Stromal cell of bone marrow (primary cell): ENCODE measurements at places on chromosomes 1 and 21.

GRCh38 chr1:16173447-16174260, 17.8 kb upstream of the EPHA2 start:
- no peak for DNase-seq

DNA sequence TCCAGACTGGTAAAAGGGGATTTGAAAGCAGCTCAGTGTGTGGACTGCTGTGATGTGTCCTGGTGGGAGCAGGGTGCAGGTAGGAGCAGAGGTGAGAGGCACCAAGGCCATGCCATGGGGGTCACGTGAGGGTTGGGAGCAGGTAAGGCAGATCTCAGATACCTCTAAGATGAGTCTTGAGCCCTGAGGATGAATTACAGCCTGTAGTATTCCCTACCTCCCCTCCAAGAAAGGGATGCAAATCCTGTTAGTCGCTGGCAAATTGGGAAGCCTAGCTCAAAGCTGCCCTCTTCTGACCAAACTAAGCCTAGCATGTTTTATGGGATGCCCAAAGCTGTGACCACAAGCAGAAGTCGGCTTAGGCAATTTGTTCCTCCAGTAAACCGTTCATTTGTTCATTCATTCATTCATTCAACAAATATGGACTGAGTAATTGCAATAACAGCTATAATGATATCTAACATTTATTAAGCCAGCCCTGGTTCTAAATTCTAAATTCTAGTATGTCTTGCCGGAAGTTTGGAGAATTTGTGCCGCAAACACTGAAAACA, 3.9 kb upstream of the NUAK2 start:
- DNase-seq, result peak; percentile 61

DNA sequence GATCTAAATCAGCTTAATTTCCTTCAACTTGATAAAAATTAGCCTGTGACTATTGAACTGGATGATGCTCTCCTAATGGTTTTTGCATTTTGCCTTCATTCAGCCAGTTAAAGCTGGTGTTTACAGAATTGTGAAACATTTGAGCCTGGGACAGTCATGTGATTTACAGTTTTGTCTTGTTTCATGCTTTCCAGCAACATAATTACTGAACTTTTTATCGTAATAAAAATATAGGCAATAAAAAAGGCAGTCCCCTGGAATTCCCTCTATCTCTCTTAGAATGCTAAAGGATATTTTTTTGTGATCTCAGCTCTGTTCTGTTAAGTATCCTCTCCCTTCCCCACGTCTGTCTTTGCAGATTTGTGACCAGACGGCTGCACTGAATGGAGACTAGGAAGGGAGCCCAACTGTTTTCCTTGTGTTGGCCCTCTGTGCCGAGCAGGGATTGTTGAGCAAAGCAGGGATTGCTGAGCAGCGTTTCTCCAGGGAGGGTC, 70.3 kb upstream of the RGL1 start:
- peak; percentile 47 for DNase-seq

GRCh38 chr1:59703918-59704378, 110.8 kb upstream of the HOOK1 start:
- no peak for DNase-seq

GRCh38 chr1:47997289-47998200, at the start of gene TRABD2B:
Gene TRABD2B, minus strand, starts transcription at chr1:47997385.
- peak; percentile 59 for DNase-seq

DNA sequence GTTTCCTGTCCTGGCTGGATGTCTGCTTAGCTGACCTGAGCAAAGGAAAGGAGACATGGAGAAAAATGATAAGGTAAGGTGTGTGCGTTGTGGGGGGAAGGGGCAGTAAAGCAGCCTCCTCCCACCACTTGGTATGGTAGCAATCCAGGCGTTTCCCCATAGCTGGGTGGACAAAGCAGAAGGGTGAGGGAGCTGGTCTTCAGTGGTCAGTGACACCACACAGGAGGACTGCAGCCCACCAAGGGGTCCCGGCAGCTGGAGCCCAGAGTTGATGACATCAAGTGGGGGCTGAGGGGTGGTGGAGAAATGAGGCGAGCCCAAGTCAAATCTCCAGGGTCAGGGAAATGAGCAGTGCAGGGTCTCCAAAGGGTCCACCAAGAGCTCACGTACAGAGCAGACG, 69.3 kb upstream of the LRRN2 start:
- DNase-seq, result no peak

- DNase-seq, result no peak
Measured at GRCh38 chr1:114330451-114330983, 176.8 kb upstream of the SYT6 start.

- no peak for DNase-seq
Measured at GRCh38 chr1:199218533-199218932, 579.7 kb downstream of the PTPRC start.

- no peak for DNase-seq
Measured at GRCh38 chr21:44712203-44713028, 1.0 kb upstream of the TSPEAR start.

GRCh38 chr1:239802275-239802674, 289.4 kb upstream of the FMN2 start:
- no peak for DNase-seq

- DNase-seq, result no peak
Measured at GRCh38 chr1:8239306-8240023, 78.4 kb upstream of the SLC45A1 start.

DNA sequence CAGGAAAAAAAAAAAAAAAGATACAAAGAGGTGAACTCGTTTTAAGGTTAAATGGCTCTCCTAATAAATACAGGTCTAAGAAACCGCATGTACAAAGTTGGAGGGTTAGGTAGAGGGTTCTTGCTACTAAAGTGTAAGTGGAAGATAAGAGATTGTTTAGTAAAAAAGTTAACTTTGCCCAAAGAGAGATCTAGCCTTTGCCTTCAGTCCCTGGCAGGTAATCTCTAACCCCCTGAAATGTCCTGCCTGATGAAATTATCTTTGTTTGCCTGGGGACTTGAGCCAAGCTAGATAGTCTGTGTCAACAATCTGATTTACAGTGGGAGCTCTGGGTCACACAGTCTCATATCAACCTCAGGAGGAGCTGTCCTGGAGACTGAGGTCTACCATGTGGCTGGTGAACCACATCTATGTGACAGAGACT, 57.6 kb downstream of the TRIM33 start:
- DNase-seq, result no peak

GRCh38 chr1:59290193-59290949, 6.5 kb upstream of the FGGY start:
- no peak for DNase-seq

DNA sequence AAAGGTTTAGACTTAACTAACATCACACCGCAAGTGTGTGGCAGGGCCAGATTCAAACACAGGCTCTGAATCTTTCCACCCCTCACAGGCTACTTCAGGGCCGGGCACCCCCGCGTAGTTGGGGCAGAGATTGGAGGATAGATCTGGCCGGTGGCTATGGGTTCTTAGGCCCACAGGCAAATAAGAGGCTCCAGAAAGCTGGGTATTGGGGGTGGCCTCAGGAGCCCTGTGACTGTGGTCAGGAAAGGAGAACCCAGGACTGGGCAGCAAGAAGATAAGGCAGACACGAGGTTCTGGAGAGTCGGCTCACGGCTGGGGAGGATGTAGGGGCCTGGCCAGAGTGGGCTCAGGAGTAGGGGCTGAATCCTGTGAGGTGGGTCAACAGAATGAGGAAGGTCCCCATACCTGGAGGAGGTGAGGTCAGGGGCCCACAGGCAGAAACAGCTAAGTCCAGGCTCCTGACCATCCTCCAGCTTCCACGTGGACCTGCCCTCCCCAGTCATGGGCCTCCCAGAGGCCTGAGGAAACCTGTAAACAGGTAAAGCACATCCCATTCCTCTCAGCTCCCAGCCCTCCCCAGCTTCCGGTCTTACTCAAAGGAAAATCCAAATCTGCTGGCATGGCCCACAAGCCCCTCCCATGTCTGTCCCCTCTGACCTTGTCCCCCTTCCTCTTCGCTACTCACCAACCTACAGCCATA, 306.2 kb downstream of the MATN1 start:
- DNase-seq, result no peak

- DNase-seq, result no peak
Measured at GRCh38 chr1:25848531-25848930, 10.7 kb downstream of the AUNIP start.

- no peak for DNase-seq
Measured at GRCh38 chr1:108570128-108570527, 10.2 kb downstream of the EEIG2 start.

DNA sequence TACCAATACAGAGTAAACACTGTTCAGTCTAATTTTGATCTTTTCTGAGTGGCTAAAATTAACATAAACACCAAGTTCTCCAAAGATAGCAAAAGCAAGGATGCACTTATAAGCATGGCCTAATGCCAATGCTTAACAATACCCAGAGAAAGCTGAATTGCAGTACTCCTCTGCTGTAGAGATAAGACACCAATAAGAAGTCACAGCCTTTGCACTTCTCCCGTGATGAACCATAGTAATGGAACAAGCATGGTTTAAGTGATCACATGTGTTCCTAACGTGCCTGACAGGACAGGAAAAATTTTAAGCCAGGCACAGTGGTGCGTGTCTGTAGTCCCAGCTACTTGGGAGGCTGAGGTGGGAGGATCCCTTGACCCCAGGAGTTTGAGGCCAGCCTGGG, 5.6 kb downstream of the PRDX1 start:
- no peak for DNase-seq

- no peak for DNase-seq
Measured at GRCh38 chr1:51907079-51907702, 28.7 kb upstream of the NRDC start.

- no peak for DNase-seq
Measured at GRCh38 chr1:192768463-192768862, 40.4 kb upstream of the RGS2 start.

GRCh38 chr1:12339396-12339795, 109.6 kb downstream of the VPS13D start:
- no peak for DNase-seq

GRCh38 chr1:241237873-241238272, 119.1 kb downstream of the RGS7 start:
- no peak for DNase-seq

DNA sequence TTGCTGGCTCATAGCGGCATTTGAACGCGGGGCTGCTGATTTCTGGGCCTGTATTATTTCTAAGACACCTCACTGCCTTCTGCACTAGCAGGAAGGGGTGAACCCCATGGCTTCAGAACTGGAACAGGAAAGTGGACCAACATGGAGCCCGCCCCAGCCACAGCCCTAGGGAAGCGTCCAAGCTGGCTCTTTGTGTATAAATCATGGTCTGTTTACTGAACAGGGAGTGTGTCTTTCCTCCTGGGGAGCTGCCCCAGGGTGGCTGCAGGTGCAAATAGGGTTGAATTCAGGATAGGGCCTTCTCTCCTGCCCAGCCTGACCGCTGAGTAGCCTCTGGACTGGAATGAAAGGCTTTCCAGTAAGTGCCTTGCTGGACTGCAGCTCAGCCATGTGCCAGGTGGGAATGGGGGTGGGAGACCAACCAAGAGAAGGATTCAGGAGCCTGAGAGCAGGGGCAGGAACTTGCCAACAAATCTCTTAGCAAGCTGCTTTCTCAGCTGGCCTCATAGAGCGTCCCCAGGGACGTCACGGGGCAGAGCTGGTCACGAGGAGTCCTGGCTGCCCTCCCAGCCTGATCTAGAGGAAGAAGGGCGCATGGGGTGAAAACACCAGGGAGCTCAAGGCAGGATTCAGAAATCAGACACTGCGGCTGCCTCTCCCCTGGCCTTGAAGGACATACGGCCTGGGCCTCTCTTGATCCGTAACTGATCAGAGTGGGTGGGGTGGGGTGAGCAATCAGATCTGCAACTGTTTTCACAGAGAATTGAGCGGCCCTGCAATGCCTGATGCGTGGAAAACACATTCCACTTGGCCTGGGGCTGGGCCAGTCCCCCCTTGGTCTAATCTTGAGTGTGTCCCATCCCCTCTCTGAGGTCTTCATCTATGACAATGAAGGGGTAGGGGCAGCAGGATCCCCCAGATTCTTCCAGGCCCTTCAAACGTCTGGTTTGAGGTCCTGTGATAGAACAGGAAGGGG, 56.5 kb upstream of the SELENON start:
- peak; percentile 94 for DNase-seq

GRCh38 chr1:200971428-200971903, 52.0 kb downstream of the KIF21B start:
- no peak for DNase-seq

GRCh38 chr1:114008480-114008941, 29.2 kb downstream of the OLFML3 start:
- no peak for DNase-seq

DNA sequence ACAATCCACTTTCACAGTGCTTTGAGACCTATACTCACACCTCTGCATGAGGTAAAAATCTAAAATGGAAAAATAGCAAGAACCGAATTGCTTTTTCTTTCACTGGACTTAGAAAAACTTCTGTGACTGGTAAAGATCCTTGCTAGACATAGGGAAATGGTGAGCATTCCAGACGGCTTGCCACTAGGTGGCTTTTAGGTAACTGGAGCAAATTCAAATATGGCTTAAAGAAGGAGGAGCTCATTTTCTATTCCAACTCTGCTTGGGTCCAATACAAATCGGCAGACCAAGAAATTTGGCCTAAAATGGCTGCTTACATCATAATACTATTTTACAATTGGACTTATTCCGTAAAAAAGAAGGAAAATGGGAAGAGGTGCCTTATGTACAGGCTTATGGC, 977.9 kb downstream of the ADGRL2 start:
- DNase-seq, result no peak

DNA sequence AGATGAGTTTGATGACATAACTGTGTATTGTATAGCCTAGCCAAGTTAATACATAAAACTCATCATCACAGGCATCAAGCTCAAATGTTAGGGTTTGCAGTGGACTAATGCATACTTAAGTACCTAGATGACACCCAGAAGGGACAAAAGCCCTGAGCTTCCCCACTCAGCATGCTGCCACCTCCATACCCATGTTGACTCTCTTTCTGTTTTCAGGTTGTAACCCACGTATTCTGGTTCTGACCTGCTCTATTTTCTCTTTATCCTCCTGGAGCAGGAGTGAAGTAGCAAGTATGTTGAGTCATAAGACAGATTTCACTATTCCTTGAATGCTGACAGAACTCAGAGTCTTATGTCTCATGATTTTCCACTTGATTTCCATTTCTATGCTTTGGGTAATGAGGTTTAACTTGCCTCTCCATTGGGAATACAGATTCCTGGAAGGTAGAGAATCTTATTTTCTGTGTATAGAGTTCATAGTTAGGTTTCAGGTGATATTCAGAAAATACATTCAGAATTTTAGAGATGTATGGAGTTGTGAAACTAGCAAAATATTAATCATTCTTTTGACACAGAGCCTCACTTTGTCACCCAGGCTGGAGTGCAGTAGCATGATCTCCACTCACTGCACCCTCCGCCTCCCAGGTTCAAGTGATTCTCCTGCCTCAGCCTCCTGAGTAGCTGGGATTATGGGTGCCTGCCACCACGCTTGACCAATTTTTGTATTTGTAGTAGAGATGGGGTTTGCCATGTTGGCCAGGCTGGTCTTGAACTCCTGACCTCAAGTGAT, 122.5 kb upstream of the KCNJ15 start:
- no peak for DNase-seq
